Activated T-helper 1 cell treated with anti-CD3 and anti-CD28 coated beads, Interleukin-2, amount 50 U/mL, for 16 hours (primary cell): ENCODE measurements at places on chromosomes 16 and 17.

DNA sequence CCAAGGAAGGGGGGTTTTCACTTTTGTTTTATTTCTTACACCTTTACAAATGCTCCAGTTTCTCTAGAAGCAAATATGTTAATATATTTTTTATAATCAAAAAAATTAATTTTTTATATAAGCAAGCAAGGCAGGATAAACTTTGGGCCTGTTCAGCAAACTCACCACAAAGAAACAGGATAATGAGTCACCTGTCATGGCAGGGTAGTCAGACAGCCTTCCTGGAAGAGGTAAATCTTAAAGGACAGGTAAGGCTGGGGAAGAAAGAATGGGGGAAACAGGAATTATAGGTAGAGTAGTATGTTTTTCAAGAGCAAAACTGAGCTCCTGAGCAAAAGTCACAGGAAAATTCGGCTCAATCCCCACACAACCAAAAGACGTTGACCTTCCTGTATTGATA is 186.3 kb upstream of the SOX9 start:
- no peak for DNase-seq

- DNase-seq, result no peak
These were observed 7.9 kb downstream of the RPTOR start for GRCh38 chr17:80552523-80552922.

GRCh38 chr17:55624772-55625433 is 97.8 kb downstream of the TMEM100 start:
- no peak for DNase-seq

GRCh38 chr16:51759329-51759728 is 608.3 kb upstream of the SALL1 start:
- DNase-seq, result no peak

DNA sequence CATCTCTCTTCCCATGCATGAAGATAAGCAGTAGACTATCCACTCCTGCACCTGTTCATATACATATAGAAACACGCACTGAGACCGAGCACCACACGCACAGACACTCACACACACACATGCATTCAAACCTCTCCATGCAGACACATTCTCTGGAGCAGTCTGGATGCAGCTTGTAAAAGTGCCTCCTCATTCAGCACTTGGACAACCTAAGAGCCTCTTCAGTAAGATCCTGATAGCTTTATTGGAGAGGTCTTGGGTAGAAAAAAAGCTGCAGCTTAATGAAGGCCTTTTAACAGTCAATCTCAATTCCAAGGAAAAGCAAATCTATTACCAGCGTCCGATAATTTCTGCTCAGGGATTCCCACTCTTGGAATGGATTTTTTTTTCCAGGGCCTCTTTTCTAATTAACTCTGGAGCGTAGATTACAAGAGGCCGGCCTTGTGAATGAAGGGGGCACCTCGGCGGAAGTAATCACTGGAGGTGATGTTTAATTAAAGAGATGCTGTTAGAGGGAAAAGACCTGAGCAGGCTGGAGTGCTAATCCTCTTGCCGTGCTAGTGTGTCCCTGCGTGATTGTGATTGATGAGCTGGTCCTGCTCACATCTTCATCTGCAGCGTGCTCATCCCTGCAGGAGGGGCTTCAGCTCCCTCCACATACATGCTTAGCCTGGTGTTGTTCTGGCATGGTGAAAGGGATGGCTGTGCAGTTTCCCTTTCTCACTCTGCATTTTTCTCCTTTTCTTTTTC is 155.1 kb downstream of the RBFOX1 start:
- no peak for DNase-seq

DNA sequence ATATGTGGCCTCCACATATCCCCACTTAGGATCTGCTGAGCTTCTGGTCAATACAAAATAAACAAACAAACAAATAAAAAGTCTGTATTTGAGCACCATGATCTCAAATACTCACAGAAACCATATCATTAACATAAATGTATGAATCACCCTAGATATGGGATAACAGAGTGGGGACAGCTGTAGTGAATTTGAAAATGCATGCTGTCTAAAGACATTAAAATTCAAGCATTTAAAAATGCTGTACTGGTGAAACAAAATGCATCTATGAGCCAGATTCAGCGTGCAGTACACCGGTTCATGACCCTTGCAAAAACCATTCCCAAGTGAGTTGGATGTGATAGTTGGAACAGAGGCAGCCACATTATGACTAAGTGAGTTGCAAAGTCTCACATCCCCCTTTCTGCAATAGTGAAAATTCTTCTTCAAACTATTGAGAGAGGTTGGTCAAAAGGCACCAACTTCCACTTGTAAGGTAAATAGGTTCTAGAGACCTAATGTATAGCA is 12.3 kb downstream of the GRIN2A start:
- DNase-seq, result no peak

DNA sequence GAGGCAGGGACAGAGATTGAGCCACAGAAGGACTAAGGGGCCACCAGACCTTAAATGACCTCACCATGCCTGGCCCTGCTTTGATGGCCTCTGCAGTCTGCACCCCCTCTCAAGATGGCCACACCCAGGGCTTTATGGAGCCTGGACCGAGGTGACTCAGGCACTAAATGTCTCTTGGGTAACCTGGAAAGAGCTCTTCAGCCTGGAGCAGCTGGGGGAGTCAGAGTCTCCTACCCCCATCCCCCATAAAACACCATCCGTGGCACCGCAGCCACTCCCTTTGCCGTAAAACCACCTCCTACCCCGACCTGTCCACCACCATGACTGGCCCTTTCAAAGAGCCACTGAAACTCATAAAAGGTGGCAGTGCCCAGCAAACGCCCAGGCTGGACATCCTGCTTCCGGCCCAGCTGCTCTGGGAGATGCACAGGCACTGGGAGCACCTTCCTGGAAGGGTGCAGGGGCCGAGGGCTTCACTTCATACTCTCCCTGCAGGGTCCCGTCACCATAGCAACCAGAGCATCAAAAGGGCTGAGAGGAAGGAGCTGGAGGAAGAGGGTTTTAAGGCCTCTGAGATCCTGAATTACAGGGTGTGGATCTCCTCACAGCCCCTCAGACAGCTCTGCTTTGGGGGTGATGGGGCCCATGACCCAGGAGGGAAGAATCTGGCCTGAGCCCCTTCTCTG is 22.3 kb downstream of the FOXN1 start:
- DNase-seq, result no peak

GRCh38 chr17:70390049-70390448 is 220.7 kb downstream of the KCNJ2 start:
- DNase-seq, result no peak

DNA sequence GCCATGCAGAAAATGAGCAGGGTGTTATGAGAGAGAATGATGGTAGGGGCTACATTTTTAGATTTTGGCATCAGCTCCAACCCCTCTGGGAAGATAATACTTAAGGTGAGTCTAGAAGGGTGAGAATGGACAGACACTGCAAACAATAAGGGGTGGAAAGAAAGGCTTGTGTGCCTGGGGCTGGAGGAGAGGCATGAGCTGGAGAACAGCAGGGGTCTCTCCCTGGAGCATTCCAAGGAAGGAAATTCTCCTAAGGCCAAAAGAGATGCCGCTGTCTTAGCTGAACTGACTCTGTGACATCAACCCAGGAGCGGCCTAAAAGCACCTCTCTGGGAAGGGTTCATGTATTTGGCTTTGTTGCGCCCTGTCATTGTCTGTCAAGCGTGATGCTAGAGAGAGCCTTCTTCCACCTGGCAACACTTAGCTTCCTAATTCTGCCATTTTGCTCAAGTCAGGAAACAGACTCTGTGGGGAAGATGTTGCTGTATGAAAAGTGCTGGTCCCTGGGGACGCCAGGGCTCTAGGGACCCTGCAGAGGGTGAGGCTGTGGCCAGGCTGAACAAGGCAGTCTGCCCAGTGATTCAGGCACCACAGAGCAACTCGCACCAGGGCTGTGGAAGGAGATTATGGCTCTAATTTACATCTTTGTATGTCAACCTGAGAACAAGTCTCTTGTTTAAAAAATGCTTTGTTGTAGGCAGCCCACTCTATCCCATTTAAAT is 225.7 kb downstream of the CBLN1 start:
- DNase-seq, result no peak
